Effector memory CD8-positive, alpha-beta T cell (primary cell): ENCODE measurements at places on chromosomes 5 and 9.

DNA sequence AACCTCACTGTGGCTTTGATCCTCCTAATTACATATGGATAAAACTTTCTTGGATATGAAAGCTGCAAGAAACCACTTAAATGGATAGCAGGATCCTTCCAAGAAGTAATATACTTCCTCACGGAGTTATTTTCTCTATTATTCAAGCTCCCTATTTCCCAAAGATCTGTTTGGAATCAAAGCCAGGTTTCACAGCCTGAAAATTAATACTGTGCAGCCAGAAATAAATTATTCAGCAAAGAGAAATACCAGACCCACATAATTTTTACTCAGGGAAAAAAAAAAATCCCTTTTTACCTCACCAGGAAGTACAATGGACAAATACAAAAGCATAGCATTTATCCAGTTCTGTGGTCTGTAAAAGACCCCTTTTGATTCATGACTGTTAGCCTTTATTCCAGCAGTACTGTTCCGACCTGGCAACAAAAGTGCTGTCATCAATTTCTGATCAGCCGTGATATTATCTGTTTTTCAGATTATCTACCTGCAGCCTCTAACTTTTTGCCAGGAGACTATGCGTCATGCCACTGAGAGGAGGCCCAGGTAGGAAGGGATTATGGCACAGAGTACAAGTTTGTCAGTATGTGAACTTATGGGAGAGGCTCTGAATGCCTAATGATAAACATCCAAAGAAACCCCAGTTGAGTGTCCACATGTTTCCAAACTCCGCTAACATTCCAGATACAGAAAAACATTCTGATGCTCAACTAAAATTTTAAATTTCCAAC, 57.0 kb downstream of the FBN2 start:
- DNase-seq = no peak
- H3K27ac ChIP-seq = no peak overlapping the region
- no peaks in the 10 kb centered on the region for H3K36me3 ChIP-seq
- H3K4me1 ChIP-seq = no peaks in the 10 kb centered on the region
- H3K27me3 ChIP-seq = no peaks in the 10 kb centered on the region

DNA sequence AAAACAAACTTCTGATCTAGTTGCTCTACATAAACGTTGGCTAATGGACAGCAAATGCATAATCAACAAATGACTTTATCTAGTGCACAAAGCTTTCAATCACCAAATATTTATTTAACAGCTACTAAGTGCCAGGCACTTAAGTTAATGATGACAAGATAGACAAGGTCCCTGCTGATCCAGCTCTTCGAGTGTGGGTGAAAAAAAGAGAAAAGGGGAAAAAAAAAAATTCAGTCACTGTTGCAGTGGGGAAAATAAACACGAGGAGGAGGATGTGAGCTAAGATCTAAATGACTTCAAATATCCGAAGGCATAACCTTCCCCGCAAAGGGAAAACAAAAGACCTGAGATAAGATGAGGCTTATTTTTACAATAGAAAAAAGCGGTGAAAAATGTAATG, 9.6 kb downstream of the PSIP1 start:
- H3K27me3 ChIP-seq = no peaks in the 10 kb centered on the region
- H3K4me3 ChIP-seq = peak overlapping the region; percentile 3
- no peak for DNase-seq
- no peak overlapping the region for H3K27ac ChIP-seq

GRCh38 chr5:105872569-105873270, 1798.0 kb downstream of the EFNA5 start:
- H3K4me3 ChIP-seq = no peak overlapping the region
- H3K36me3 ChIP-seq = no peaks in the 10 kb centered on the region
- H3K27ac ChIP-seq = no peak overlapping the region

DNA sequence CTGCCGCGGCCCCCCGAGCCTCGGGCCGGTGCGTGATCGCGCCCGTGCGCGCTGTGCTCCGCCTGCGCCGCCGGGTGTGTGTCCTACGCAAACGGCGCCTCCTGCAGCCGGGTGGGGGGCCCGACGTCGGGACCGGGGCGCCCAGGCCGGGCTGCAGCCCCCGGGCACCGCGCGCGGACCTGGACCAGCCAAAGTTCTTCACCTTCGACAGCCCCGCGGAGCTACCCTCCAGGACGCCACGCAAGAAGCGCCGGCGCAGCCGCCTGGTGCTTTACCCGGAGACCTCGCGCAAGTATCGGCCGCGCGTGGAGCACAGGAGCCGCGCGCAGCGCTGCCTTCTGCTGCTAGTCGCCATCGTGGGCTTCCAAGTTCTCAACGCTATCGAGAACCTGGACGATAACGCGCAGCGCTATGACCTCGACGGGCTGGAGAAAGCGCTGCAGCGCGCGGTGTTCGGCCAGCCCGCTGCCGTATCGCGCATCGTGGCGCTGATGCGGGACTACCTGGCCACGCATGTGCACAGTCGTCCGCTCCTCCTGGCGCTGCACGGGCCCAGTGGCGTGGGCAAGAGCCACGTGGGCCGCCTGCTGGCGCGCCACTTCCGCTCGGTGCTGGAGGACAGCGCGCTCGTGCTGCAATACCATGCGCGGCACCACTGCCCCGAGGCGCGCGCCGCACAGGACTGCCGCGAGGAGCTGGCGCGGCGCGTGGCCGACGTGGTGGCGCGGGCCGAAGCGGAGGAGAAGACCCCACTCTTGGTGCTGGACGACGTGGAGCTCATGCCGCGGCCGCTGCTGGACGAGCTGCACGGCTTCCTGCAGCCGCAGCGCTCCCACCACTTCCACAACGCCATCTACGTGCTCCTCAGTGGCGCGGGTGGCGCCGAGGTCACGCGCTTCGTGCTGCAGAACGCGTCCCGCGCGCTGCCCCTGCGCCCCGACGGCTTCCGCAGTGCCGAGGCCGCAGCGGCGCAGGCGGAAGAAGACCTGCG, 1.5 kb downstream of the TOR4A start:
- H3K27ac ChIP-seq = no peak overlapping the region
- H3K27me3 ChIP-seq = no peaks in the 10 kb centered on the region
- no peak overlapping the region for H3K4me3 ChIP-seq
- H3K4me1 ChIP-seq = peaks cover 18% of the 10 kb centered on the region
- no peak for DNase-seq

DNA sequence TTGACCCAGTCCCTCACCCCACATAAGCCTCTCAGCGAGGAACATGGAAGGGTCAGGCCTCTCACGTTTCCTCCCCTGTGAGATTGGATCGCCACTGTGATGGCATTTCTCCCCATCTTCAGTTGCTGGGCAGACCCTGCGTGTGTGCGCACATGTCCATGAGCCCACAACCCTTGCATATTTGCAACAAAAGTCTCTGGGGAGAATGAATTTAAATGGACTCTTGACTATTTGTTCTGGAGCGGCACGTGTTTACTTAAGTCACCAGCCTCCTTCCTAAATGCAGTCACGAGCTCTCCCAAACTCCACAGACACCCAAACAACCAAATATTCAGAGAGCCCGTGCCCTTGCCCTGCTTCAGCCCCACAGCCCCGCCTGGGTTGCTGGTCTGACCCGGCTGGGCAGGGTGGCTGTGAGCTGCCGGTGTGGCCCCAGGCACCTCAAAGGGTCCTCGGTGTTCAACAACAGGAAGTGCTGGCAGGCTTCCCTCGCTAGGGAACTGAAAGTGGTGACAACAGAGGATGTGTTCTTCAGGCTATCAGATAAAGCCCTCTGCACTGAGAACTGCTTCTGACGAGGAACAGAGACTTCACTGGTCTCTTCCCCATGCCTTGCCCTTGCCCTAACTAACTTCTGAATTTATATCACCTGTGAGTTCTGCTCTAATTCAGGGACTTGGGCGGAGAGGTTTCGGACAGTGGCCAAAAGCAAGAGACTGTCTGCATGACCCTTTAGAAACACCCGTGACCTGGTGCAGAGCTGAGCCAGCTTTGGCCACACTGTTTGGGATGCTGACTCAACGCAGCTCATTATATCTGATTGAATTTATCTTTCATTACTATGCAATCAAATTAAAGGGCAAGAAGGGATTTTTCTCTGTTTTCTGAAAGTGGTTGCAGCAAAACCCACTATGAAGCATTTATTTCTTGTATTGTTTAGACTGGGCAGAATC, 19.2 kb upstream of the CD180 start:
- peaks cover 58% of the 10 kb centered on the region for H3K4me1 ChIP-seq
- H3K4me3 ChIP-seq = peak overlapping the region; percentile 83
- peak; percentile 49 for DNase-seq
- peaks cover 8% of the 10 kb centered on the region for H3K36me3 ChIP-seq
- H3K27me3 ChIP-seq = no peaks in the 10 kb centered on the region
- peak overlapping the region; percentile 97 for H3K27ac ChIP-seq

DNA sequence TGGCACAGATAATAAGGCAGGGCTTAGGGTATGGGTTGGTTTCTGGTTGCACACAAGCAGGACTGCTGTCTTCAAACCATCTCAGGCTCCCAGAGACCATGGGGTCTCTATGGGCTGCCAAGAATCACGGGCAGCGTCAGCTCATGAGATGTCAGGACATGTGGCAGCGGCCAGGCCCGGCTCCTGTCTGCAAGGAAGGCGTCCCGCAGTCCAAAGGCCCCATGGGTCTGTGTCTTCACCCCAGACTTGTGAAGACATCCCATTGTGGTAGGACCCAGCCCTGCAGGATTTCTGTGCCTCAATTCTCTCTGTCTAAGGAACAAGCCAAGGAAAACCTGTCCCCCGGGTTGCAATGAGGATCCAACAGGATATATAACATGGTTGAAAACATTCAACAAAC, 32.6 kb downstream of the IPPK start:
- H3K27ac ChIP-seq = no peak overlapping the region
- DNase-seq = no peak
- no peaks in the 10 kb centered on the region for H3K27me3 ChIP-seq
- H3K4me1 ChIP-seq = peaks cover 3% of the 10 kb centered on the region
- H3K36me3 ChIP-seq = peaks cover 66% of the 10 kb centered on the region
- H3K4me3 ChIP-seq = no peak overlapping the region

DNA sequence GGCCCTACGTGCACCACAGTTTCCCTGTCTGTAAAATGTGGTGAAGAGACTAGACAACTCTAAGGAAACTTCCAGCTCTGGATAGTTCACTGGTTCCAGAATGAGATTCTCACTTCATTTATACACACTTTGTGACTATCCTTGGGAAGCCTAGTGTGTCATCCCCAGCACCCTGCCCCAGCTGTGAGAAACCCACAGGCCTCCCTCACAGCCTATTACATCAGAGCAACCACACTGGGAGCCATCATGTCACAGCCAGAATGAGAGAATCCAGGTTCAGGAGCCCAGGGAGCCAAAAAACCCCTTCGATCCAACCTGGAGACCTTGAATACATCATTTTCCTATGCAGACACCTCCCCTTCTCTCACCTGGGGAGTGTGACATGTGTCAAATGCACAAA, 21.0 kb upstream of the HAND1 start:
- H3K4me1 ChIP-seq = no peaks in the 10 kb centered on the region
- no peak overlapping the region for H3K4me3 ChIP-seq
- peaks cover 78% of the 10 kb centered on the region for H3K27me3 ChIP-seq

DNA sequence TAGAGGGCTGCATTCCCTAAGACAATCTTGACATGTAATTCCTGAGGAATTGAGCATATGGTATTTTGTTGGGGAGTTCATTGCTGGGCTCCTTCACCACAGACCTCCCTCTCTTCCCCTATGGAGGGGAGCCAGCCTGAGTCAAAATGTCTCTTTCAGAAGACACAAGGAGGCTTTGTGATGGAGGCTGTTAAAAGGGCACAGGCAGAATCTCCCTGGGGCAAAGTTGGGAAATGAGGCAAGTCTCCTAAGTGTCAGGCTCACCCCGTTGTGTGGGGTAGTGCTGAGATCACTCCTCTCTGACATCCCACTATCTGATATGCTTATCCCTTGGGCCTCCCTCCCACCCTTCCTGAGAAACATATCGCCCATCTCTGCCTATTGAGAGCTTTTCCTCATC, 30.6 kb downstream of the GFRA3 start:
- H3K27ac ChIP-seq = no peak overlapping the region
- H3K36me3 ChIP-seq = no peaks in the 10 kb centered on the region
- no peak overlapping the region for H3K4me3 ChIP-seq
- H3K27me3 ChIP-seq = peaks cover 50% of the 10 kb centered on the region
- DNase-seq = no peak

- no peaks in the 10 kb centered on the region for H3K27me3 ChIP-seq
- no peaks in the 10 kb centered on the region for H3K36me3 ChIP-seq
- no peak overlapping the region for H3K4me3 ChIP-seq
- H3K27ac ChIP-seq = no peak overlapping the region
Measured at GRCh38 chr9:71854811-71855210, 56.2 kb downstream of the ABHD17B start.

- H3K27me3 ChIP-seq = no peaks in the 10 kb centered on the region
- peaks cover 81% of the 10 kb centered on the region for H3K36me3 ChIP-seq
- peaks cover 33% of the 10 kb centered on the region for H3K4me1 ChIP-seq
Measured at GRCh38 chr9:129968690-129969485, 74.1 kb downstream of the FNBP1 start.

GRCh38 chr9:96008502-96009222, 133.2 kb downstream of the ERCC6L2 start:
- H3K27me3 ChIP-seq = no peaks in the 10 kb centered on the region
- peak overlapping the region; percentile 48 for H3K4me3 ChIP-seq
- DNase-seq = no peak

- no peak overlapping the region for H3K4me3 ChIP-seq
- DNase-seq = no peak
- no peaks in the 10 kb centered on the region for H3K36me3 ChIP-seq
- no peaks in the 10 kb centered on the region for H3K4me1 ChIP-seq
- no peak overlapping the region for H3K27ac ChIP-seq
- peaks cover 23% of the 10 kb centered on the region for H3K27me3 ChIP-seq
Measured at GRCh38 chr5:151695464-151695863, 8.7 kb upstream of the SPARC start.

DNA sequence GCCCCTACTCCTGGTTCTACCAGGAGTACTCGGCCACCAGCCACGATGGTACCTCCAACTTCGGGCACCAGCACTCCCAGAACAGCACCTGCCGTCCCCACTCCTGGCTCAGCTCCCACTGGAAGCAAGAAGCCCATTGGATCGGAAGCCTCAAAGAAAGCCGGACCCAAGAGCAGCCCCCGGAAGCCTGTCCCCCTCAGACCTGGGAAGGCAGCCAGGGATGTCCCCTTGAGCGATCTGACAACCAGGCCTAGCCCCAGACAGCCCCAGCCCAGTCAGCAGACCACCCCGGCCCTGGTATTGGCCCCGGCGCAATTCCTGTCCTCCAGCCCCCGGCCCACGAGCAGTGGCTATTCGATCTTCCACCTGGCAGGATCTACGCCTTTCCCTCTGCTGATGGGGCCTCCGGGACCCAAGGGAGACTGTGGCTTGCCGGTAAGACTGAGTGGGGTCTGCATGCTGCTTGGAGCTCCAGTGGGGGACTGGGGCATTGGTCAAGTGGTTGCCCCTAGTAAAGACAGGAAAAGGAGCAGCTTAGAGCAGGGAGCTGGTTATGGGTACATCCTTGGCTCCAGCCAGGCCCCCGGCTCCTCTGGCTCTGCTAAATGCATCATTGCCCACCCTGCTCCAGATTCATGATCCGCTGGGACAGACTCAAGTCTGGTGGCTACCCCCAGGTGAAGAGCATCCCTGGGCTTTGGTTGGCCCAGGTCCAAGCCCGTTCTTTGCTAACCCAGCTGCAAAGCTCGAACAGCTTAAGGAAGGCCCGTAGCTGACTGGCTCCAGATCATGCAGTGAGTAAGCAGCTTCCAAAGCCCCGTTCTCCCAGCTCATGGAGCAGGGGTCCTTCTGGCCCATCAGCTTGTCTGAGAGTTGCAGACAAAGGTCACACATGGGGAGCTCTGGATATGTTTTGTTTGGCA, 14.0 kb downstream of the COL27A1 start:
- no peak overlapping the region for H3K27ac ChIP-seq
- H3K36me3 ChIP-seq = no peaks in the 10 kb centered on the region
- H3K4me3 ChIP-seq = no peak overlapping the region
